Camera-type eye (tissue), 1 donor: ENCODE measurements at places on chromosomes 7 and 10. TPM values are rescaled to one million over a fixed set of nuclear protein-coding genes. Genes with fewer than 3 reads are reported as not detected.

OR13A1 gene
- total RNA-seq, result not detected

TMEM213 gene
- total RNA-seq, result not detected

HGF gene
- total RNA-seq, result 10.9 TPM

PIP gene
- not detected for total RNA-seq

TFR2 gene
- 6.2 TPM for total RNA-seq

PDZD7 gene
- 2.1 TPM for total RNA-seq

TFEC gene
- total RNA-seq, result 4.5 TPM

CLDN15 gene
- total RNA-seq, result 5.8 TPM

TMEM139 gene
- 3.6 TPM for total RNA-seq

CPED1 gene
- total RNA-seq, result 82.0 TPM

ZNF655 gene
- total RNA-seq, result 113 TPM

CSGALNACT2 gene
- total RNA-seq, result 40.5 TPM

BHLHA15 gene
- total RNA-seq, result 1.2 TPM

SSC4D gene
- 1.5 TPM for total RNA-seq

ATP5F1C gene
- 248 TPM for total RNA-seq

HMX2 gene
- total RNA-seq, result not detected

TMEM130 gene
- 14.4 TPM for total RNA-seq

SDK1 gene
- 17.0 TPM for total RNA-seq

PDE6C gene
- 4.2 TPM for total RNA-seq

SPDYE9 gene
- total RNA-seq, result not detected

ST8SIA6 gene
- total RNA-seq, result 4.4 TPM

MEPCE gene
- total RNA-seq, result 27.2 TPM

GRID2IP gene
- not detected for total RNA-seq

PURB gene
- 49.4 TPM for total RNA-seq

GFRA1 gene
- total RNA-seq, result 62.2 TPM

ALOX5 gene
- total RNA-seq, result 8.1 TPM

BEND7 gene
- 35.7 TPM for total RNA-seq

PVRIG gene
- 0.33 TPM for total RNA-seq

CCDC146 gene
- total RNA-seq, result 27.0 TPM

CYP3A7 gene
- total RNA-seq, result not detected

CYP2W1 gene
- total RNA-seq, result 14.5 TPM

FGFR2 gene
- total RNA-seq, result 77.5 TPM

CYP2C9 gene
- 1.5 TPM for total RNA-seq

HSPA12A gene
- 35.0 TPM for total RNA-seq

SPDYE5 gene
- 0.22 TPM for total RNA-seq

PLEKHA1 gene
- total RNA-seq, result 86.7 TPM

EZH2 gene
- 43.0 TPM for total RNA-seq

GIMAP2 gene
- 7.6 TPM for total RNA-seq

CFAP43 gene
- 6.3 TPM for total RNA-seq

CAMK1D gene
- total RNA-seq, result 22.9 TPM

LRIT1 gene
- 51.8 TPM for total RNA-seq

PLAC9 gene
- 43.8 TPM for total RNA-seq

AOAH gene
- 7.1 TPM for total RNA-seq

EBLN1 gene
- total RNA-seq, result not detected

MGAM2 gene
- total RNA-seq, result 1.8 TPM

NEBL gene
- total RNA-seq, result 45.6 TPM

CALHM3 gene
- total RNA-seq, result not detected
